ENCODE measurements at places on chromosomes 11 and 22.

DNA sequence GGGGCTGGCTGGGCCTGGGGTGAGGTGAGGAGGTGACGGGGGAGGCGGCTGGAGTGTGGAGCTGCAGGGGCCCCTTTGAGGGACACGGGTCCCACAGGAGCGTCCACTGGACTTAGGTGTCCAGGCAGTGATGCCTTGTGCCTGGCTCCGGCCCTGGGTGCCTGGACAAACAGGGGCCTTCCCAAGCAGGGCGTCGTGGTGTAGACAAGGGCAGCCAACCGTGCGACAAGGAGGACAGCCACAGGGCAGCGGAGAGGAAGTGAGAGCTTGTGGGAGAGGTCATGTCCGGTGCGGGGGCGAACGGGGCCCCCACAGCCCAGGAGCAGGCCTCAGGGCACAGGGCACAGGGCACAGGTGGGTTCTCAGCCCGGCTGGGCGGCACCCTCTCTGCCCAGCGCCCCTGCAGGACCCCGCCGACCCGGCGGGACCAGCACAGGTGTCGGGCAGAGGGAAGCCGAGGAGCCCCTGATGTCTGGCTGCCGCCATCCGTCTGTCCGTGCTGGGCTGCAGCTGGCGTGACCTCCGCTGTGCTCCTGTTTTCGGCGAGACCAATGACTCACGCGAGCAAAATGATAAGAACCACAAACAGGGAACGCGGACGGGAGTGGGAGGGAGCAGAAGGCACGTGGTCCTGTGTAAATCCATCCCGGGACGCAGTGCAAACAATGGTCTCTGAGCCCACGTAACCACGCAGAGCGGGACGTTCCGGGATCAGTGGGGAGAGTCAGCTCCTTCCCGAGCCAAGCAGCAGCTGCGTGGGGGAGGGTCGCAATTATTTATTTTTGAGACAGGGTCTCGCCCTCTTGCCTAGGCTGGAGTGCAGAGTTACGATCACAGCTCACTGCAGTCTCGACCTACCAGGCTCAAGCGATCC lies 49.1 kb upstream of the A4GALT start:
- DNase-seq, result peak; percentile 43

- peak; percentile 46 for DNase-seq
Measured at GRCh38 chr22:31637447-31637890, 24.5 kb downstream of the PISD start.

DNA sequence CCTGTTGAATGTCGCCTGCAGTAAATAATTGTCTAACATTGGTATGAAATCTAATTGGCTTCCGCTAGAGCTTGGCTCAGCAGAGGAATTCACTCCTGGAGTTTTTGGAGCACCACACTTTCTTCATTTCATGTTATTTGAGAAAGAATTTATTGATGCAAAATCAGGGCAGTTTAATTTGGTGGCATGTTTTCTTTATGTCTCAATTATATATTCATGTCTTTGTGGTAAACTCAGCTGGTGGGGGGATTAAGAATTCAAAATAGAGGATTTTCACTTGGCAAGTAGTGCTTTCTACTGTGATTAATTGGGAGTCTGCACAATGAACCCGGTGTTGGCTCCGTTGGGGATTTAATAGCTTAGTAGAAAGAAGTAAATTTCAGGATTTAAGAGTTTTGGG lies 784.4 kb downstream of the NTM start:
- DNase-seq, result no peak

DNA sequence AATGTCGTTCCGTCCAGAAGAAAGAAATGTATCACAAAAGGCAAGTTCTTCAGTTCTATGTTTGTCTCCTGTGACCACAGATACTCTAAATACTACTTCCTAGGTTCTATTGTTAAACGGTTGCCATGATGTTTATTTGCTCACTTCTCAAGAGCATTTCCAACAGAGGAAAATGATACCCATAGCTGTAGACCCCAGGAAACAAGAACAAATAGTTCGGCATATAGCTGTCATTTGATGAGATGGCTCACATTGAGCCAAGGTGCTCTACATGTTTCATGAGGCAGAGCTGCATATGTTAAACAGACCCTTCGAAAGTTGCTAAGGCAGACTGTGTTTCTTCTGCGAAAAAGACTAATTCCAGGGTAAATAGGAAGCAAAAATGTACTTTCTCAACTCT lies 15.4 kb upstream of the ANGPTL5 start:
- no peak for DNase-seq

- no peak for DNase-seq
Measured at GRCh38 chr11:75800728-75801361, 14.2 kb upstream of the UVRAG start.

- DNase-seq, result no peak
Measured at GRCh38 chr11:121463689-121464335, 11.0 kb upstream of the SORL1-AS1 start.

- no peak for DNase-seq
Measured at GRCh38 chr11:8363921-8364320, 100.2 kb upstream of the LMO1 start.

GRCh38 chr11:28505232-28505631 lies 397.0 kb downstream of the METTL15 start:
- no peak for DNase-seq

- DNase-seq, result no peak
Measured at GRCh38 chr11:92867913-92868619, 101.4 kb upstream of the MTNR1B start.

DNA sequence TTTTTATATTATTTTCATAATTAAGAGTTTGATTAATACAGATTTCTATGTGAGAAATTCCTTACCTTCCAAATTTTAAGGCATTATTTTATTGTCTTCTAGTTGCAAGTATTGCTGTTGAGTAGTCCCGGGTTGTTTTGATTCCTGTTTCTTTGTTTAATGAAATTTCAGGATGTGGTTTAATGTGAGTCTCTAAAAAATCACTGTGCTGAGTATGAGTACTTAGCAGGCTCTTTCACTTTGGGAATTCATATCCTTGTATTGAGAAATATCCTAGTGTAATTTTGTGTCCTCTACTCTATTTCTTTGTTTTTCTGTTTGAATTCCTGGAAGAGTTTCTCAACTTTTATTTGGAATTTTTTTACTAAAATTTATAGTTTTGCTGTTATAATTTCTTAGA lies 113.2 kb downstream of the TMEM135 start:
- DNase-seq, result no peak

DNA sequence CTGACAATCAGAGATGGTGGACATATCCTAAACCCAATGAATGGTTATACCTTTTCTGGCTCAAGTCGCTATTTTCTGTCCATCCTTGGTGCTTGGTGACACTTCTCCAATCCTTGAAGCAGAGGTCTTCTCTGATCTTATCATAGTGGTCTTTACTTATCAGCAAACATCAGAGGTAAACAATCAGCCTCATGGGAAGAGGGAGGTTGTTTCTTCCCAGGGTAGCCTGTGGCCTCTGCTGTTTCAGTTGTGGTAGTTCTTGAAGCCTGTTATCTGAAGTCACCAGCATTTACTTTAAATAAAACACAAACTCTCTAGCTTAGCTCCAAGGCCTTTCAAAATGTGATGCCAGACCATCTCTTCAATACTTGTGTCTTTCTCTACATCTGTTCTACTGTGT lies 66.7 kb downstream of the RRM1 start:
- DNase-seq, result no peak

DNA sequence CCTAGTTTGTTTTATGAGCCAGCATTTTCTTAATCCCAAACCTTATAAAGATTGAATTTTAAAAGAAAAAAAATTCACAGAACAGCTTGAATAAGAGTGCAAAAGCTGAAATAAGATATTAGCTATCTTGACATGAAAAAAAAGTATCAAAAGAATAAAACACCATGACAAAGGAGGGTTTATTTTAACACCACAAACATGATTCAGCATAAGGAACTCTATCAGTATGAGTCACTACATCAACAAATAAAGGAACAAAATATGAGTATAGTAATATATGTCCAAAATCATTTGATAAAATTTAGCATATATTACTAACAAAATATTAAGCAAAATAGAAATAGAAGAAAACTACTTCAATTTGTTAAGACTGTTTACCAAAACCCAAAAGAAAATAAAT lies 9.6 kb upstream of the LMO1 start:
- DNase-seq, result no peak

DNA sequence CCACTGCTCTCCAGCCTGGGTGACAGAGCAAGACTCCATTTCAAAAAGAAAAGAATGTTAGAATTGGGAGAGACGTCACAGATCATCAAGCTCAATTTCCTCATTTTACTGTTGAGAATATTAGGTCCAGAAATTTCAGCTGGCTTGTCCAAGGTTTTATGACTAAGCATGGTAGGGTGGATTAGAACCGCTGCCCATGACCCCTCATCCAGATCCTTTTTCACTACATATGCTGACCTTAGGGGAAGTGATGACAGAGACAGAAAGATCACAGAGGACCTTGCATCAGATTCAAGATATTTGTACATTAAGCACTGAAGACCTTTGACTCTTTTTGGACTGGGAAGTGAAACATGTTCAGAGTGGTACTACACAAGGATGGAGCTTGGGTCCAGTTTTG lies 134.5 kb downstream of the ADAMTS15 start:
- DNase-seq, result no peak

GRCh38 chr11:112221274-112221835 lies 4.9 kb upstream of the PTS start:
- no peak for DNase-seq

- peak; percentile 8 for DNase-seq
Measured at GRCh38 chr22:50684986-50685385, 12.4 kb downstream of the SHANK3 start.

- DNase-seq, result no peak
Measured at GRCh38 chr11:36069576-36070212, 125.8 kb downstream of the LDLRAD3 start.

GRCh38 chr11:113629562-113629961 lies 76.5 kb downstream of the TMPRSS5 start:
- DNase-seq, result no peak

- no peak for DNase-seq
Measured at GRCh38 chr11:65764434-65764833, 16.3 kb downstream of the AP5B1 start.

- DNase-seq, result peak; percentile 25
Measured at GRCh38 chr11:127345819-127346459, 345.4 kb upstream of the KIRREL3 start.
